ENCODE measurements at places on chromosomes 4 and X. TPM values are rescaled to one million over a fixed set of nuclear protein-coding genes. Genes with fewer than 3 reads are reported as not detected.
A peak's percentile ranks its signal among the peaks of the same experiment; 100 is the strongest.

The MSANTD1 gene
- total RNA-seq = 0.91 TPM

GRCh38 chr4:101307899-101308298, 39.4 kb downstream of the PPP3CA start:
- DNase-seq = no peak
- H3K4me3 ChIP-seq = no peak overlapping the region
- no peaks in the 10 kb centered on the region for H3K4me1 ChIP-seq
- no peak overlapping the region for H3K27ac ChIP-seq
- no peaks in the 10 kb centered on the region for H3K27me3 ChIP-seq

- no peaks in the 10 kb centered on the region for H3K27me3 ChIP-seq
- H3K4me1 ChIP-seq = peaks cover 6% of the 10 kb centered on the region
- H3K4me3 ChIP-seq = no peak overlapping the region
- no peaks in the 10 kb centered on the region for H3K36me3 ChIP-seq
These were observed 3.8 kb downstream of the ARHGAP10 start for GRCh38 chr4:147735413-147736301.

GRCh38 chr4:3498901-3499510, 33.2 kb downstream of the LRPAP1 start:
- no peaks in the 10 kb centered on the region for H3K36me3 ChIP-seq
- H3K4me1 ChIP-seq = no peaks in the 10 kb centered on the region
- H3K27ac ChIP-seq = no peak overlapping the region
- no peak overlapping the region for H3K4me3 ChIP-seq

DNA sequence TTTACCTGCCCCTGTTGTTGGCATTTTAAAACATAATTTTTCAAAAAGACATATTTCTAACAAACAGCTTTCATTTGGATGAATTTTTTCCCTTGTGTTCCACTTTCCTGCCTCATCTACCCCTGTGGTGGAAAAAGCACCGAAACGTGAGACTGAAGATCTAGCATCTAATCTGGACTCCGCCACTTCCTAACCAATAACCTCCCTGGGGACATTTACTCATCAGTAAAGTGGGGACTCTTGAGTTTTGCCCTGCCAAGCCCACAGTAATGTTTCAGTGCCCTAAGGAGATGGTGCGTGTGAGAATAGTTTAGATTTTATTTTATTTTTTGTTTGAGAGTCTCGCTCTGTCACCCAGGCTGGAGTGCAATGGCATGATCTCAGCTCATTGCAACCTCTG, 56.7 kb downstream of the ADGRG2 start:
- no peak overlapping the region for H3K4me3 ChIP-seq
- no peaks in the 10 kb centered on the region for H3K27me3 ChIP-seq
- no peaks in the 10 kb centered on the region for H3K36me3 ChIP-seq
- H3K27ac ChIP-seq = no peak overlapping the region
- no peak for DNase-seq

The FAM9C gene
- total RNA-seq = not detected

DNA sequence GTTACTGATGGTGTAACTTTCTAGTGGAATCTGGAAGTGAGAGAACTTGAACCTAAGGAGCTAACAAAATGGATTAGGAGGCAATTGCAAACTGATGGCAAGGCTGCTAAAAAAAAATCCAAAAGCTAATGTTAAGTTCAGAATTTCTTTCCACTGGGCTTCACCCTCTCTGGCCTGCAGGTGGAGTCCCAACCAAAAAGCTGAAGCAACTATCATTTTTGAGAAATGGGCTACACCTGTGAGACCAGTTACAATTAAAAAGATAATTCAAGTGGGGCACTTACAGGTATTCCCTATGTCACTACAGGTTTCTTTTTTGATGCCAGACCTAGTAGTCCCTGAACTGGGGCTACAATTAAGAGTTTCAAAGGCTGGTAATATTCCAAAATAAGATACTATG, 142.1 kb upstream of the FTHL17 start:
- H3K4me3 ChIP-seq = no peak overlapping the region
- H3K4me1 ChIP-seq = no peaks in the 10 kb centered on the region
- H3K27ac ChIP-seq = no peak overlapping the region
- peak; percentile 20 for DNase-seq

DNA sequence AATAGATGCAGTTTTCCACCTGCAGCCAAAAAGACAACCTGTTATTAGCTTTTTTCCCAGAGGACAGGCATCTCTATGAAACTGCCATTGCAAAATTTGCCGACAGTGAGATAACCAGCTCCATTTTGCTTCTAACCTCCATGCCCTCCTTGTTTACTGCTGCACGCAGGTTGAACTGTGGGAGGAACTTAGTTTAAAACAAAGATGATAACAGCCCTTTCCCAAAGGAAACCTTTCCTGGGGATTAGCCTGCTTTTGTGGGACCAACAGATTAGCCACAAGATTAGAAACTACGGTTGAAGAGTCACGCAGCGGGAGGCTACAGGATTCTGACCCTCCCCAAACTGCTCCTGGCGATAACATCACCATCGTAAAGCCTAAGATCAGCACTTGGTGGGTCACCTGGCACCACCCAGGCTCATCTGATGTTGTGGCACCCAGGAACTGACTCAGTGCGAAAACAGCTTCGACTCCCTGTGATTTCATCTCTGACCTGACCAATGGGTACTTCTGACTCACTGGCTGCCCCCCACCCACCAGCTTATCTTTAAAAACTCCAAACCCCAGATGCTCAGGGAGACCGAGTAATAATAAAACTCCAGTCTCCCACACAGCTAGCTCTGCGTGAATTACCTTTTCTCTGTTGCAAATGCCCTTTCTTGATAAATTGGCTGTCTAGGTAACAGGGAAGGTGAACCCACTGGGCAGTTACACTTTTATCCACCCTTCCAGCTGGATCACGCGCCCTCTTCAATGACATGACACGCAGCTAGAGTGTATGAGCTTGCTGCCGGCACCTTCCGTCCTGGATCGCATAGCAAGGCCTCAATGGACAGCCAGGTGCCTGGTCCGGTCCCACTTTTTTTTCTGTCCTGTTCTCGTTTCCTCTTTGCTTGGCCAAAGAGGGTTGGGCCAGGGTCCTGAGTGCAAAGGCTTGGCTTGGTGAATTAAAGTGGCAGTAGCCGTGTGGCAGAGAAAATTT, 27.2 kb downstream of the NOP14 start:
- H3K27ac ChIP-seq = no peak overlapping the region
- peak overlapping the region; percentile 90 for H3K4me3 ChIP-seq
- H3K27me3 ChIP-seq = no peaks in the 10 kb centered on the region
- H3K36me3 ChIP-seq = peaks cover 24% of the 10 kb centered on the region
- no peak for DNase-seq

The RNF150 gene
- total RNA-seq = 34.2 TPM

DNA sequence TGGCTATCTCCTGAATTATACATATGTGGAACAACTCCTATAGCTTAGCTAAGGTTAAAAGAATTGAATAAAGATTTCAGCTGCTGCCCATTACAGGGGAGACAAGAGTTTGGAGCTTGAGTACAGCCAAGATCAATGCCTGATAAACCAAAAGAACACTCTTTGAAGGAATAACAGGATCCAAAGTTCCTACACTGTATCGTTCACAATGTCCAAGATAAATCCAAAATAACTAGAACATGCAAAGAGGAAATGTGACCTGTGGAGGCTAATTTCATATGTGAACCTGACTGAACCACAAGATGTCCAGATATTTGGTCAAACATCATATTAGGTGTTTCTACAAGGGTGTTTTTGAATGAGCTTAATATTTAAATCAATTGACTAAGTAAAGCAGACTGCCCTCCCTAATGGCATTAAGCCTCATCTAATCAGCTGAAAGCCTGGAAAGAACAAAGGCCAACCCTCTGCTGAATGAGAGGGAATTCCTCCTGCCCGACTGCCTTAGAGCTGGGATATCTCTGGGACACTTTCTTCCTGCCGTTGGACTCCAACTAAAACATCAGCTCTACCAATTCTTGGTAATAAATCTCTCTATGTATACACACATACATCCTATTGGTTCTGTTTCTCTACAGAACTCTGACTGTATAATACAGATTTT, 19.2 kb downstream of the RFC1 start:
- no peak overlapping the region for H3K4me3 ChIP-seq
- DNase-seq = no peak
- H3K27me3 ChIP-seq = no peaks in the 10 kb centered on the region
- H3K36me3 ChIP-seq = peaks cover 3% of the 10 kb centered on the region

- peak overlapping the region; percentile 84 for H3K4me3 ChIP-seq
- peak overlapping the region; percentile 97 for H3K27ac ChIP-seq
- peaks cover 7% of the 10 kb centered on the region for H3K27me3 ChIP-seq
- no peaks in the 10 kb centered on the region for H3K4me1 ChIP-seq
- H3K36me3 ChIP-seq = no peaks in the 10 kb centered on the region
- no peak for DNase-seq
These were observed 394 bp downstream of the MED14 start for GRCh38 chrX:40734971-40735324.

DNA sequence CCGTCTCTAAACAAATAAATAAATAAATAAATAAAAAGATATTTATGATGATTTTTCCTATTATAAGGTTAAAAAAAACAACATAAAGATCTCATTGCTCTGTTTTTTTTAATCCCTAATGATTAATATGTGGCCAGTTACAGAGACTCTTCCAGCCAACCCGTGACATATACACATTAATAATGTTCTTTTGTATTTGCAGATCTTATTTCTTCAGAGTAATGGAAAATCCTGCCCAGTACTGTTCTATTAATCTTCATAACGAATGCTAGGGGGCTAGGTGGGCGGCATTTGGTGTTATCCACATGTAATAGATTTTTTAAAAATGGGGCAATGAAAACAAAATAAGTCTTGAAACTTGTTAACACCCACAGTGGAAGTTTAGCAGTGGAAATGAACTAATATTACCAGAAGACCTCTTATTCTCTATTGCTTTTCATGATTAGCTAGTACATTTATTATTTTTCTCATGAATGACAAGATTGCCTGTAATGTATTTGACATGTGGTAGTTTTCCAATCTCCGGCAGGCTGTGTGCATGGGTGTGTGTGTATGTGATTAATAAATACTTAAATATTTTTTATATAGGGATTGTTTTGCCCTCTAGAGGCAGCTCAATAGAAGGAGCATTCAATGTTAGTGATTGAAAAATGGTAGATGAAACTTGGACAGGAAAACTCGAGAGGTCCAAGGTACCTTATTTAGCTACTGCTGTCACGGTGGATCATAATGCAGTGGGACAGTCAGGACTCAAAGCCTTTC, 457.4 kb downstream of the IL1RAPL1 start:
- no peaks in the 10 kb centered on the region for H3K4me1 ChIP-seq
- DNase-seq = no peak
- no peaks in the 10 kb centered on the region for H3K36me3 ChIP-seq

GRCh38 chr4:94225449-94225848, 17.8 kb downstream of the SMARCAD1 start:
- H3K27me3 ChIP-seq = no peaks in the 10 kb centered on the region
- H3K4me1 ChIP-seq = no peaks in the 10 kb centered on the region
- DNase-seq = no peak
- H3K4me3 ChIP-seq = no peak overlapping the region
- H3K27ac ChIP-seq = no peak overlapping the region

The ENAM gene
- total RNA-seq = 6.7 TPM

- no peaks in the 10 kb centered on the region for H3K36me3 ChIP-seq
- no peaks in the 10 kb centered on the region for H3K27me3 ChIP-seq
- H3K27ac ChIP-seq = no peak overlapping the region
- peaks cover 18% of the 10 kb centered on the region for H3K4me1 ChIP-seq
These were observed 10.9 kb downstream of the GAB1 start for GRCh38 chr4:143347484-143348111.

DNA sequence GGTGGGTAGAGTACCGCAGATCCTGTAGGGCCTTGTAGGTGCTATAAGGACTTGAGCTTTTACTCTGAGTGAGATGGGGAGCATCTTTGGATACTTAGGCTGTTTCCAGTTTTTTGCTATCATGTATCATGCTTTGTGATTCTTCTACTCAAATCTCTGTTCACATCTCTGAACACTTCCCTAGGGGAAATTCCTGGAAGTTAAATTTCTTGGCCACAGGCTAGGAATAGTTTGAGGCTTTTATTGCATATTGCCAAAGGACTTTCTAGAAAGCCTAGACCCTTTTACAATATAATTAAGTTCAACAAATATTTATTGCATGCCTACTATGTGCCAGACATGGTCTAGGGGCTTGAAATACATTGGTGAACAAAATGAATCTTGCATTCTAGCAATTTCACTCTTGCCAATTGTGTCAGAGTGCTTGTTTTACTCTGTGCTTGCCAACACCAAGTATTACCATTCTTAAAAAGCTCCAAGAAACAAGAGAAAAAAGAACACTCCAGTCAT, 4.1 kb upstream of the PGRMC1 start:
- DNase-seq = no peak
- no peaks in the 10 kb centered on the region for H3K36me3 ChIP-seq
- H3K27ac ChIP-seq = no peak overlapping the region
- no peak overlapping the region for H3K4me3 ChIP-seq

DNA sequence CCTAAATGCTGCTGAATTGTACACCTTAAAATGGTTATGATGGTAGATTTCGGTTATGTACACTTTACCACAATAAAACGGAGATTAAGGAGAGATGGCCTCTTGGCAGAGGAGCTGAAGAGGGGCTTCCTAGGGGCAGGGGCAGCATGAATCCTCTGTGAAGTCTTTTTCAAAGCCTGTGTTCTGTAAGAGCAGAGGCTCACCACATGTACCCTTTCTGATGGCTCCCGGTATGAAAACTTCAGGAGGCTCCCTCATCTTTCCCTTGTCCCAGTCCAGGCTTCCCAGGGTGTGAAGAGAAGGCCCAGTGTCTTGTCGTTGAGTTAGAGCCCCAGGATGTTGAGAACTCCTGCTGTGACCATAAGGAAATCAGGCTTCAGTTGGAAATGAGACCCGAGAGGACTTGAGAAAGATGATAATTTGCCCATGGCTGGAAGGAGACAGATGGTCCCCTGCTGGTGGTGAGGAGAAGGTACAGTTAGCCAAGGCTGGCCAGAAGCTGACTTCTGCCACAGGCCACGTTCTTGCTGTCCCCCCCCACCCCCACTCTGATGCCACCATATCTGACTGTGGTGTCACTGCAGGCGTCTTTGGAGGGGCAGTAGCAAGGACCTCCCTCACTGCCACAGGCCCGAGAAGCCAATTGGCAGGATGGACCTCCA, 31.8 kb upstream of the MTM1 start:
- no peak overlapping the region for H3K27ac ChIP-seq
- H3K36me3 ChIP-seq = no peaks in the 10 kb centered on the region
- H3K27me3 ChIP-seq = no peaks in the 10 kb centered on the region
- no peak overlapping the region for H3K4me3 ChIP-seq
- H3K4me1 ChIP-seq = no peaks in the 10 kb centered on the region
- no peak for DNase-seq

The MAGEH1 gene
- total RNA-seq = 23.7 TPM

The RAB9B gene
- 1.1 TPM for total RNA-seq

GRCh38 chr4:125911058-125911457, 596.3 kb downstream of the FAT4 start:
- H3K4me3 ChIP-seq = no peak overlapping the region
- DNase-seq = no peak
- H3K27me3 ChIP-seq = no peaks in the 10 kb centered on the region

GRCh38 chr4:113142351-113142750, 92.9 kb downstream of the ANK2 start:
- no peak overlapping the region for H3K4me3 ChIP-seq
- DNase-seq = no peak
- H3K27ac ChIP-seq = no peak overlapping the region
- H3K4me1 ChIP-seq = peaks cover 10% of the 10 kb centered on the region
- H3K36me3 ChIP-seq = no peaks in the 10 kb centered on the region
- no peaks in the 10 kb centered on the region for H3K27me3 ChIP-seq

GRCh38 chrX:12767856-12768255, 23.4 kb upstream of the PRPS2 start:
- peaks cover 5% of the 10 kb centered on the region for H3K27me3 ChIP-seq
- no peaks in the 10 kb centered on the region for H3K4me1 ChIP-seq
- no peak overlapping the region for H3K4me3 ChIP-seq

All from kidney (tissue), 22 donors.